Stimulated activated CD8-positive, alpha-beta memory T cell treated with anti-CD3 and anti-CD28 coated beads, Interleukin-4, amount 100 ng/mL, for 1 hour (primary cell): ENCODE measurements at places on chromosomes 6 and 20.

GRCh38 chr6:52381249-52381648 lies 19.3 kb downstream of the PAQR8 start:
- no peak for DNase-seq

- DNase-seq: no peak
These were observed 37.1 kb downstream of the SLC22A23 start for GRCh38 chr6:3419624-3420272.

DNA sequence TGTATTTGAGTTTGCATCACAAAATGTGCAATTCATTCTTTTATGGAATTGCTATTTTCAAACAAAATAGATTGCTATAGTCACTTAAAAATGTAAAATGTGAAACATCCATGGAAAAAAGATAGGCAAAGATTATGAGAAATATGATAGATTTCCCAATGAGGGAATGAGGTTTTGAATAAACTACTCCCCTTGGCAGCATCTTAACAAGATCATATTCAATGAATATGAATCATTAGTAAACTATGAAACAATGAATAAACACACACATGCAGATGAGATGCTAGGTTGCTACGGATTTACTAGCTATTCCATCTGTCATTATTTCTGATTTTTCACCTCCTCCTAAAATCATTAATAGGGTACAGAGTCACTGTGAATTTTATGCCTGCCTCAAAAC lies 401.8 kb downstream of the PHF3 start:
- DNase-seq: no peak

GRCh38 chr6:153301602-153302001 lies 170.5 kb upstream of the RGS17 start:
- DNase-seq: no peak

GRCh38 chr6:162630069-162630468 lies 97.5 kb downstream of the PRKN start:
- no peak for DNase-seq

DNA sequence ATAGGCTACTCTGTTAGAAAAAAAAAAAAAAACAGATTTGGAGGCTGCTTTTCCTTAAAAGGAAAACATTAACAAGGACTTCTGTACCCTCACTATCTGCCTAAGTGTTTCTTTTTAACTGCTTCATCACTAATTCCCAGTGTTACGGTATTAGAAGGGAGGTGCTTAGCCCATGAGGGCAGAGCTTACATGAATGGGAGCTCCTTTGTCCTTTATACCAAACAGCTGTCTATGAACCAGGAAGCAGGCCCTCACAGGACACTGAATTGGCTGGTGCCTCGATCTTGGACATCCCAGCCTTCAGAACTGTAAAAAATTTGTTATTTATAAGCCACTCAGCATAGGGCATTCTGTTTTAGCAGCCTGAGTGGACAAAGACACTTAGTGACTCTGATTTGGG lies 215.6 kb upstream of the NRSN1 start:
- DNase-seq: no peak

DNA sequence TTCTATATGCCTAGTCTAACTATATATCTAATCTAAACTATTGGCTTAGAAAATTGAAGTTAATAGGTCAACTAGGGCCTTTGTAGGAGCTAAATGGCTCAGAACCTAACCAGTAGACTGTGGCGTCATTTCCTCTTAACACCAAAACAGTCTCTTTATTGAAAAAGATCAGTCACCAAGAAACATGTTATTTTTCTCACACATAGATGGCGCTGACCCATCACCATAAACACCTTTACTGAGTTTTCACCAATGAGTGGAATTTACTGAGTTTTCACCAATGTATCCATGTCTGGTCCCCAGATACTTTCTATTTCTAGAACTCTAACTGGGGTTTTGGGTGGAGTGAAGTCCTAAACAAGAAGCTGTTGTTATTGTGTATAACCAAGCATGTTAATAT lies 636.0 kb downstream of the BCKDHB start:
- no peak for DNase-seq

- no peak for DNase-seq
These were observed 261.1 kb downstream of the SAMD5 start for GRCh38 chr6:147769496-147770087.

DNA sequence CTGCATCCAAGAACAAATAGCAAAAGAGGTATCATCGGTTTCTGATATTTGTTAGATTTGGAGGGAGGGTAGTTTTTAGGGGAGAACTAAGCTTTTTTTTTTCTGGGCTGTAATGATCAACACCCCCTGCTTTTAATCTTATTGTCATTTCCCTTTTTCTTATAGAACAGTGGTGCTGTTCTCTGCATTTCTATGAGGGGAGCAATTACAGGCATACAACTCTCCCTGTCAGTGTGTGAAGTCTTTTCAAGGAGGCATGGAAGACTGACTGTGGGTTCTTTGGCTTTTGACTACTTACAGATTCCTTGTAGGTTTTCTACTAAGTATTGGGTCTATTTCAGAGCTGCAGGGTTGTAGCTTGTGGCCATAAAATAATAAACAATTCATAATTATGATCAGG lies 632.3 kb downstream of the TFAP2B start:
- no peak for DNase-seq

- DNase-seq: no peak
These were observed 37.2 kb downstream of the DAAM2 start for GRCh38 chr6:39829331-39829730.

DNA sequence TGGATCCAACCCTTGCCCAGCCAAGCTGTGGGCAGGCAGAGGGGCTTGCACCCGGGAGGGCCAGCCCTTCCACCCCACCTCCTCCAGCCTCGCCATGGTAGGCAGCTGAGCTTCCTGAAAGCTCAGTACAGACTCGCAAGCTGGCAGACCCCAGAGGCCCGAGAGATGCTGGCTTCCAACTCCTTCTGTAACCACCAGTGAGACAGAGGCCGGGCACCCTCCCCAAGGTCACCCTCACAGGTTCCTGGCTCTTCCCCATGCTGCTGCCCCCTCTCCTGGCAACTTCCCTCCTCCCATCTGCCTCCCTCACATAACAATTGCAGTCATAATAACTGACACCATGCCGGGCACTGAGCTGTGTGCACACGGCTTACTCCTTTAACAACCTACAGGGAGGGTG lies 26.2 kb upstream of the NOL4L start:
- no peak for DNase-seq

- DNase-seq: no peak
These were observed 506.7 kb downstream of the KIF16B start for GRCh38 chr20:16066571-16066970.

DNA sequence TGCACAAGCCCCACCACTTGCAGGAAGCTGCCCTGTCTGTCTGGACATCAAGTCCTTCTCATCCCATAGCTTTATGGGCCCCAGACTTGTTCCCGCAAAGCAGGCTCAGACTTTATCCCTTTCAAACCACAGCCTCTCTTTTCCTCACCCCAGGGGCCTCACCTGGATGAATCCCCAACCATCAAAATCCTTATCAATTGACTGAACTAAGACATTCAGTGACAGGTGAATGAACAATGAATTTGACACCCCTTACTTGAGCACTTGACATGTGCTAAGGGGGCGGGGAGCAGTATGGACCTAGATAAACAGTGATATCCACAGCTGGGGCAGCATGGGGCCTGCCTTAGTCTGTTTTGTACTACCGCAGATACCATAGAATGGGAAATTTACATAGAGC lies 5.0 kb downstream of the RAB44 start:
- DNase-seq: no peak
